ENCODE measurements at places on chromosomes 12 and 14. TPM values are rescaled to one million over a fixed set of nuclear protein-coding genes. Genes with fewer than 3 reads are reported as not detected.

GRCh38 chr12:66804563-66804974 is 125.7 kb upstream of the GRIP1 start:
- DNase-seq = no peak

The SPATA7 gene
- 8.8 TPM for total RNA-seq

- no peak for DNase-seq
Measured at GRCh38 chr12:126607867-126608266, 1542.6 kb downstream of the AACS start.

- no peak for DNase-seq
Measured at GRCh38 chr14:65396082-65396910, 16.2 kb upstream of the FUT8 start.

The C12orf54 gene
- not detected for total RNA-seq

DNA sequence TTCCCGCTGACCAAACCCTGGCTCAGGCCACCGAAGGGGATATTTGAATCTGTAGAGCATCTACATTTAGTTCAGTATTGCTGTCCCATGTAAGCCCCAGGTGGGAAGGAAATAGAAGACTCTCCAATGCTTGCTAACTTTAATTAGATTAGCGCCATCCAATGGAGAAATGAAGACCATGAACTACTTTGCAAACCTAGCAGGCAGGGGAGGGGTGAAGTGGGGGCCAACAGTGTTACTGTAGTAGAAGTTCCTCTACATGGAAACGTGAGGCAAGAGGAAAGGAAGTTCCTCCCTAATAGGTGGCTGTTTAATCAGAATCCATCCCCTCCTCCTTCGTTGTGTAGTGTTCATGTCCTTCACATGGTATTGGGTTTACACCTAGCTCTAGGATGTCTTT is 9.3 kb upstream of the DENND5B start:
- DNase-seq = no peak

The RHEBL1 gene
- 0.48 TPM for total RNA-seq

GRCh38 chr14:37948266-37948665 is 259.4 kb upstream of the SSTR1 start:
- DNase-seq = no peak

DNA sequence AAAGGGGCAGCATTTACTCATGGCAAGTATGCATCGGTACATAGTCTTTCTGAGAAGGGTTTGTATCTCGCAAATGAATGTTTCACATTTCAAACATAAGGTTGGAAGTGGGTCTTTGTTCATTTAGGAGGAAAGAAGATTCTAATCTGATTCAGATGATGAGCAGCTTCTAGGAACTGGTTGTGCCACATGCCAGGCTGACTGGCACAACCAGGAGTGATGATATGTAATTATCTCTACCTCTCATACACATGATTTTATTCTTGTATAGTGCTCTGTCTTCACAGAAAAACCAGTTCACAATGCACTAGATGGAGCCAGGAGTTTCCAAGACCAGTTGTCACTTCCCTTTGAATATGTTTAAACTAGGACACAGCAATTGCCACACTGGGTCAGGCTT is 13.7 kb upstream of the BEST3 start:
- DNase-seq = no peak

DNA sequence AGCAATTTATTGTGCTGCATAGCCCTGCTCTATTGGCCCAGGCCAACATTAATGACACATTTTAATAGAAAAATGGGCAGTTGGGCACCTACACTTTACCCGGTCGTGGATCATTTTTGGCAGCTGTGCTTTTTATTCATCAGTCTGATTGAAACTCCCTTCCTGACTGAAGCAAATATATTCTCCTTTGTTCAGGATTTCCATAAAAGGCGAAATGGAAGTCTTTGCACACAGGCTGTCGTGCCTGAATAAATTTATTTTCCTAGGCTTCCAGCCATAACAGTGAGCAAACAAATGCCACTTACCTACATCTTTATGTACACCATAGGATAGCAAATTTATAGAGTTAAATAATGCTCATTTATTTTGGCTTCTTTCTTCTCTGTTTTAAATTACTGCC is 480.7 kb upstream of the DCN start:
- DNase-seq = no peak

The DHH gene
- total RNA-seq = 0.32 TPM

DNA sequence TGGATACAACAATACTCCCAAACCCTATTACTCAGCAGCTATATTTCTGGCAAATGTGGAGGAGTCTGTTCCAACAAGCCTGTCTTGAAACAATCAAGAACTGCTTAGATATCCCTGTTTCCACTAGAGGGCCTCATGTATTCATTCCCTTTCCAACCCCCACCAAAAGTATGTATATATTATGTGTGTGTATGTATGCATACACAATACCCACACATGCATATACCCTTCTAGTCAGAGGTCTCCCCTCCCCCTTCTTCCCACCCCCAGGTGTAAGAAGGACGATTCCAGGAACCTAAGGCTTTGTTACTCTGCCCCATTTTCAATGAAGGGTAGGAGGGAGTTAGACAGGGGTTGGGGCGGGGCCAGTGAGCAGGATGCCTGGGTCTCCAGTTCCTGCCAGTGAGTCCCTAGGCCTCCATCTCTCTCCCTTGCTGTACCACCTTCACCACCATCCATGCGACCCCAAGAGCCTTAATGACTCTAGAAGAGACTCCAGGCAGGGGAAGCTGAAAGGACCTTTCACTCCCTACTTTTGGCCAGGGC is at the start of gene DGKA:
Gene DGKA (plus strand): TSS at position 392 of the 546 bp plus-strand sequence. CDS start 5,342 bp downstream, outside the sequence.
- peak; percentile 60 for DNase-seq

GRCh38 chr12:122672515-122672914 is 30.6 kb downstream of the HCAR2 start:
- no peak for DNase-seq

- DNase-seq = no peak
Measured at GRCh38 chr14:71290960-71291466, 383.8 kb downstream of the PCNX1 start.

- DNase-seq = no peak
Measured at GRCh38 chr12:53298164-53298563, 1.3 kb upstream of the MYG1 start.

All from Right ventricle myocardium superior (tissue), 1 donor.